RWPE2 (cell line): ENCODE measurements at places on chromosomes 3 and 15.
A peak's percentile ranks its signal among the peaks of the same experiment; 100 is the strongest.

GRCh38 chr15:51450001-51450400, 108.5 kb downstream of the GLDN start:
- peak; percentile 86 for DNase-seq

DNA sequence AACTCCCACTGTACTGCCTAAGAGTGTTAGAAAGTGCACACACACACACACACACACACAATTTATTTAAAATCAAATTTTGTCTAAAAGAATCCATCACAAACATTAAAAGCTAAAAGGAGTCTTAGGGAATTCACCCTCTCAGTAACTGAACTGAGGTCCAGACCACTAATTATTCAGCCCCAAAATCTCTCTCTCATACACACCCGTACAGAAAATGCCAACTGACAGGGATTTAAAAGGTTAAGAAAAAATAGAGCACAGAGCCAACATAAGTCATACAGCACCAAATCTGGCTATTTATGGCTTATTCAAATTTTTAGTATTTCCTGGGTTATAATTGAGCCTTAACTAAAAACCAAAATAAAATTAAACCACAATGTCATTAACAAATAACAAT, 20.7 kb downstream of the GBE1 start:
- DNase-seq = no peak

GRCh38 chr15:77064539-77065308, 6.2 kb downstream of the TSPAN3 start:
- no peak for DNase-seq

- DNase-seq = no peak
These were observed 172.5 kb downstream of the ALDH1A2 start for GRCh38 chr15:57893040-57893439.

GRCh38 chr15:59892985-59893384, 111.1 kb upstream of the FOXB1 start:
- DNase-seq = no peak

DNA sequence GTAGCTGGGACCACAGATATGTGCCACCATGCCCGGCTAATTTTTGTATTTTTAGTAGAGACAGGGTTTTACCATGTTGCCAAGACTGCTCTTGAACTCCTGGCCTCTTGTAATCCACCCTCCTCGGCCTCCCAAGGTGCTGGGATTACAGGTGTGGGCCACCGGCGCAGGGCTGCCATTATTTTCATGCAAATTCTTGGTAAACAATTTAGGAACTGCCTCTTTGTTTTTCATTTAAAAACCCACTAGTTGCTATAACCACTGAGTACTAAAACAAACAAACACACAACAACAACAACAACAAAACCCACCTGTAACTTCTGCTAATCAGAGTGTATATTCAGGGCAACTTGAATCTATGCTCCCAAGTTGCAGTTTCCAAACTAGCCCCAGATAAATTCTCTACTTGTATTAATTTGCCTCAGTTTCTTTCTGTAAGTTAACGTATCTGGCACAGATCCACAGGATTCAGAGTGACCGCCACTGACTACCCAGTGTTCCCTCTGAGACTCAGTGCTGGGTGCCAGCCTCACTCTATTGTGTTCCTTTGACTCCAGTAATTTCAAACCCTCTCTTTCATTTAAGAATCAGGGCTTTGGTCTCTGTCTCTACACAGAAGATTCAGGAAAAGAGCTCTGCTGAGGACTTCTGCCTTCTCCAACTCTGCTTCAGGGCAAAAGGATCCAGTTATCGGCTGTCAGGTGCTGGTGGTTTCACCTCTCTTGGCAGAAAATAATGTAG, 18.6 kb upstream of the ZNF710 start:
- no peak for DNase-seq

GRCh38 chr3:158297940-158298339, 188.1 kb downstream of the RSRC1 start:
- DNase-seq = no peak

GRCh38 chr3:33047842-33048834, 48.8 kb downstream of the GLB1 start:
- no peak for DNase-seq

DNA sequence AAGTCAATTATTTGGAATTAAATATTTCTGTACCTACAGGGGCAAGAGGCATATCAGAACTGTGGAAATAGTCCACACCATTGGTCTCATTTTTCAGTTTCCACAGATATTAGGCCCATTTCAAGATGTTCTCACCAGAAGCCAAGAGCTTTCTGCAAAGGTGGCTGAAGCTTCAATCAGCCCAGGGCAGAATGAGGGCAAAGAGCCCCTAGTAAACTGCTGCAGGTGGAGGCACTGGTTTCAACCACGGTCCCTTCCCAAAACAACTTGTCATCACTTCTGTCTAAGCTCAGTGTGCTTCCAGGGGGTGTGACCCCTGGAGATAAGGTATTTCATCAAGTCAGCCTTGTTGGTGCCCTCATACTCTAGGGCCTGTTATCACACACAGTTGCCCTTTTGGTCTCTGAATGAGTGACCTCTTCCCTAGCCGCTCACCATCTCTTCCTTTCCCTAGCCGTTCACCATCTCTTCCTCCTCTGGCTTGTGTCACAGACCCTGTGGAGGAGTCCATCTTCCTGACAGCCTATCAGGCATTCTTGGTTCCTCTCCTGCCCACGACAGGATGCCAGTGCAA, 21.2 kb downstream of the IL17RD start:
- DNase-seq = no peak

GRCh38 chr3:180296971-180297370, 260.2 kb upstream of the PEX5L start:
- DNase-seq = no peak

- no peak for DNase-seq
These were observed 141.8 kb upstream of the BHLHE40 start for GRCh38 chr3:4837374-4837930.

GRCh38 chr3:56694867-56695683, 12.0 kb upstream of the TASOR start:
- no peak for DNase-seq

DNA sequence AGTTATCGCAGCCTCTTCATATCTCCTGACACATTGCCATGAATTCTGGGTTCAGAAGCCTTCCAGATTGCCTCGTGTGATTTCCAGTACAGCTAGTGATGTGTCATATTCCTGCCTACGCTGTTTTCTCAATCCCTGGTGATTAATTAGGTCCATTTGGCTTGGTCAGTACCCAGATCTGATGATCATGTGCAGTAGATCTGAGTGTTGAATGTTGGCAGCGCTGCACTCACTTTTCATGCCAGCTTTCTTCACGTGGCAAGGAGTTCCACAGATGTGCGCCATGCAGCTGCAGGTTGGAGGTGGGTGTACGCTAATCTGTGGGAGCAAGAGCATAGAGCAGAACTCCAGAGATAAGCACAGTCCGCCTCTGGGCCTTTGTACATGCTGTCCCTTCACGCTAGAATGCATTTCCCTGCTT, 86.9 kb upstream of the COL6A5 start:
- DNase-seq = no peak

GRCh38 chr3:71309342-71309741, 274.2 kb downstream of the FOXP1 start:
- DNase-seq = no peak

GRCh38 chr3:50338965-50339364, 1.7 kb downstream of the RASSF1 start:
- DNase-seq = no peak

DNA sequence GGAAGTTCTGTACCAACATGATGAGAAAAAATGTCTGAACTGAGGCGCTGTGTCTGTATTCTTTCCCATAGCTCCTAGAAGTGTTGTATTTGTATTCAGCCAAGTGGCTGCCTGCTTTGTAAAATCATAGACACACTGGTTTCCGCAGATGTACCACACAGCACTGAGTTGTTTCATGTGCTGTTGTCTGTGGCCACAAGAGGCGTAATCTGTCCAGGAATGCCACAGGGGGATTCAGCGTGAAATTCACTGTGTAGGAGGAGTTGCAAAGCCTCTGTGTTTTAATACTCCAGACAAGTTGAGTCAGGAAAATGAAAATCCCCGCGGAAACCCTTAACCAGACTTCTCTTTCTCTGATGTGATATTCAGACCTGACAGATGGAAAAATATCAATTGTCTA, 462.2 kb downstream of the NSUN3 start:
- no peak for DNase-seq

DNA sequence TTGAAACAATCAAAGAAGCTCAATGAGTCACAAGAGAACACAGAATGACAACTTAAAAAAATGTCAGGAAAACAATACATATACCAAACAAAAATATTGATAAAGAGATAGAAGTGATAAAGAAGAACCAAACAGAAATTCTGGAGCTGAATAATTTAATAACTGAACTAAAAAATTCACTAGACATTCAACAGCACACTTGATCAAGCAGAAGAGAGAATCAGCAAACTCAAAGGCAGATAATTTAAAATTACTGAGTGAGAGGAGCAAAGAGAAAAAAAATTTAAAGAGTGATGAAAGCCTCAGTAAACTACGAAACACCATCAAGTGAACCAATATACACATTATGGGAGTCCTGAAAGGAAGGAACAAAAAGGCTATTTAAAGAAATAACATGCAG, 61.9 kb downstream of the SERP1 start:
- no peak for DNase-seq

DNA sequence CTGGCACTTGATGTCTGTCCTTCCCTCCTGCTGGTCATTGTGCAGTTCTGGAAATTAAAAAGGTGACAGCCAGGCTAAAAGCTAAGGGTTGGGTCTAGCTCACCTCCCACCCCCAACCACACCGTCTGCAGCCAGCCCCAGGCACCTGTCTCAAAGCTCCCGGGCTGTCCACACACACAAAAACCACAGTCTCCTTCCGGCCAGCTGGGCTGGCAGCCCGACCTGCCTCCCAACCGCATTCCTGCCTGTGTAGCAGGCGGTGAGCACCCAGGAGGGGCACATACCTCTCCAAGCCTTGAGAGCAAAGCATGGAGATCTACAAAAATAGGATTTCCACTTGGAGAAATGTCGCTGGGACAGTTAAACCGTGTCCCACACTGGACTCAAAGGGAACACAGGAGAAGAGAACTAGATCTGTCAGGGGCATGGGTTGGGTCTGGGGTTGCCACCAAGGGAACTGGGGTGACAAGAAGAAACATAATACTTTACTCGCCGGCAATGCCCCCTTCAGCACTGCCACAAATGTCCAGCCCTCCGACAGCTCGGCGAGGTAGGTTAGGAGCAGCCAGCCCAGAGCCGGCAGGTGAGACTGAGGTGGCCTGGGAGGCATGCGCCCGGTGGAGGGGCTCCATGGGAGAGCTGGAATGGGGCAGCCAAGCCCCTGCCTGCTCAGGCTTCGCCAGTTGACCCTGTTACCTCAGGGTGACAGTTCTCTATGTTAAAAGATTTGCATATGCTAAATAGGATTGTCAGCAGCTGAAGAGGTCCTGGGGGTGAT, 52.2 kb downstream of the EXOG start:
- no peak for DNase-seq

GRCh38 chr3:132394320-132394719, 23.0 kb upstream of the DNAJC13 start:
- no peak for DNase-seq

DNA sequence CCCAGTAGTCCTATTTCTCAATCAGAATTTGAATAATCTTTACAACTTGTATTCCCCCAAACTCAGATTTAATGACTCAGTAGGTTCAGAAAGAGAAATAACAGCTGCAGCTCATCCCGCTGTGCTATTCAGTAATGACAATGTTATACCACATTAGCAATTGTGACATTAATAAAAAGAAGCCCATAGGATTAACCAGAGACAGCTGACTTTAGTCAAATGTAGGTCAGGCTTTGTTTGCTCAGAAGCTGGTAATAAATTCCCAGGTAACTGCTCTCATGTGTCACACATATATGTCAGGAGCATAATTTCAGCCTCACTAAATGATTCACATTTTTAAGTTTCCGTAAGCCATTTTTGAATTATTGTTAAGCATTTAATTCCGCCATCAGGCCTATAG, 222.0 kb upstream of the UBE2E2 start:
- DNase-seq = no peak

- no peak for DNase-seq
These were observed 236.9 kb upstream of the KBTBD8 start for GRCh38 chr3:66761093-66761780.

DNA sequence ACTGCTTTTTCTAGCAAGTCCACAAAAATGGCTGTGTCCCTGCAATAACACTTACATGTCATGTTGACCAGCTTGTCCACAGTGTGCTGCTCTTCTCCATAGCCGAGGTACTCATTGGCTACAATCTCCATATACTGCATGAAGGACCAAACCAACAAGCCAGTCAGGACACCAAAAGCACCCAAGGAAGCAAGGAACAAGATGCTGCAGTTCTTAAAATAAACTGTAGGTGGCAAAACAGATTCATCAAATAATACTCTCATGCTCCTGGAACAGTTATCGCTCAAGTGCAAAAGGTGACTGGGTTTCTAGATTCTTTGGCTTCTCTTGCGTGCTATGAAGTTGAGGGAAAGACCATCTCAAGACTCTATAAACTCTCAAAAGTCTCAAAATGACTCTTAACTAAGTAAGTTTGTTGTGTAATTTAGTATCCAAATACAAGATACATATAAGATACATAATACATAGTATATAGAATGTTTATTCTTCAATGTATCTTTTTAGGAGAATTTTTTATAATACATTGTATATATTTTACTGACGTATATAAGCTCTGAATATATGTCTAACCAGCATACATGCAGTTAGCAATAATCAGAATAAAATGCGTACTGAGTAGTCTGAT, 57.0 kb downstream of the NEK10 start:
- no peak for DNase-seq

- DNase-seq = no peak
These were observed 3.6 kb downstream of the ZNF385D start for GRCh38 chr3:21747376-21747775.

GRCh38 chr3:99966662-99967416, 147.5 kb downstream of the FILIP1L start:
- no peak for DNase-seq

DNA sequence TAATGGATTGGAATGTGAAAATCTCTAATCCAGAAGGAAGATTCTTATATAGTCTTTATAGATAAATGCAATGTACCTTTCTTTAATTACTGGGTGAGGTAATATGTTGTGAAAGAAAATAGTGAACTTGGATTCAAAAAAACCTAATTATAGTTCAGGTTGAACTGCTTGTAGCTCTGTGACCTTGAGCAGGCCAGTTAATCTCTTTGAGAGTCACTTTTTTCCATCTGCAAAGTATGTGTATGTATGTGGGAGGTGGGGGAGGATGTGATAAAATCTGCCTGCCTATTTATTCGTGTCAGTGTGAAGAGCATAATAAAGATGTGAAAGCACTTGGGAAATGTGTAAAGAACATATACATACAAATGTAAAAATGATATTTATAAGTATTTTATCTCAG, 34.4 kb downstream of the GLCE start:
- no peak for DNase-seq

DNA sequence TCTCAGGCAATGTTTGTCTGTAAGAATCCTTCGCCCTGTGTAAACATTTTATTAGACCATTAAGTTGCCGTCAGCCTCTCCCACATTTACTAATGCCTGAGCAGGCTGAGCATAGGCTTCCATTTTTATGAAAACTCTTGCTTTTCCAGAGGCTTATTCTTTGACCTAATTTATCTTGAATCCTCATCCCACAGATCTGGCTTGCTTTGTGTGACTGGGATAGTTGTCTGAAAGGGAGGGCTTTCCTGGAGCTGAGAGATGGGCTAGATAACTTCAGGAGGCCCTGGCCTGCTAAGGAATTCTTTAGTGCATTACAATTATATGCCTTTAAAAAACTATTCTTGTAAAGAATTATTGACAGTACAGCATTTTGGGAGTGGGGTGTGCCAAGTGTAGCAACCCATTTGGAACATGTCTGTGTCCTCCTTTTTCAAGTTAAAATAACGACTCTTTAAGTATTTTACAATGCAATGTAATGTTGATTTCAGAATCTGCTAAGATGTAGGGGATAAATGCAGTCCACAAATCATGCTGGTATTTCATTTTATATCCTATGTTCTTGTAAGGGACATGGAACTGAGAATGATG, 52.4 kb downstream of the EEFSEC start:
- DNase-seq = no peak
